ENCODE measurements at places on chromosomes 5 and 9. TPM values are rescaled to one million over a fixed set of nuclear protein-coding genes. Genes with fewer than 3 reads are reported as not detected.

- no peak overlapping the region for H3K4me3 ChIP-seq
- no peak overlapping the region for H3K27ac ChIP-seq
- DNase-seq = no peak
- peaks cover 2% of the 10 kb centered on the region for H3K36me3 ChIP-seq
- no peaks in the 10 kb centered on the region for H3K4me1 ChIP-seq
- peaks cover 11% of the 10 kb centered on the region for H3K27me3 ChIP-seq
Measured at GRCh38 chr9:99834474-99834873, 12.8 kb downstream of the NR4A3 start.

GRCh38 chr9:136944519-136945332 is at the start of the genes C8G and FBXW5:
TSS of gene C8G (plus strand) at chr9:136945243. CDS start at chr9:136945321, 78 bp downstream.
TSS of gene FBXW5 (minus strand) at chr9:136944738. CDS start at chr9:136944083, 655 bp downstream.
- peak within 1 kb of the TSS; percentile 77 for H3K27ac ChIP-seq
- H3K36me3 ChIP-seq = peaks cover 22% of the 10 kb centered on the region
- H3K27me3 ChIP-seq = no peaks in the 10 kb centered on the region
- DNase-seq = peak; percentile 96
- peaks cover 25% of the 10 kb centered on the region for H3K4me1 ChIP-seq
- peak within 1 kb of the TSS; percentile 80 for H3K4me3 ChIP-seq

DNA sequence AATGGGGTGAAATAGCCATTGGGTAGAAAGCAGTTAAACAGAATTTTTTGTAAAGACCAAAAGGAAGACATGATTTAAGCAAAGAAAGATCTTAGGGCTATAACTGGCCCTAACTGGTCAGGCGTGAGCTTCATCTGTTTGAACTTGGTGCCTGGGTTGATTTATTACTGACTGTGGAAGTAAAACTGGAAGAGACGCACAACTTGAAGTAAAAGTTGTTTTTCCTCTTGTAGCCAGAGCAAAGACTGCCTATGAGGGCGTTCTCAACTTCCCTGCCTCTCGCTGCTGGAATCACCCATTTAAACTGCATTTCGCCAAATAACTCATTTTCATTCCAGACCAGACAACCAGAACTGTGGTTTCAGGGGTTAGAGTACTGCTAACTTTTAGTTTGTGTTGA is 1.5 kb downstream of the THBS4 start:
- peaks cover 5% of the 10 kb centered on the region for H3K36me3 ChIP-seq
- no peak for DNase-seq
- H3K27ac ChIP-seq = no peak overlapping the region
- H3K27me3 ChIP-seq = peaks cover 42% of the 10 kb centered on the region

GRCh38 chr9:125904155-125904851 is 157.1 kb downstream of the PBX3 start:
- no peaks in the 10 kb centered on the region for H3K36me3 ChIP-seq
- no peaks in the 10 kb centered on the region for H3K4me1 ChIP-seq
- no peaks in the 10 kb centered on the region for H3K27me3 ChIP-seq
- no peak for DNase-seq

DNA sequence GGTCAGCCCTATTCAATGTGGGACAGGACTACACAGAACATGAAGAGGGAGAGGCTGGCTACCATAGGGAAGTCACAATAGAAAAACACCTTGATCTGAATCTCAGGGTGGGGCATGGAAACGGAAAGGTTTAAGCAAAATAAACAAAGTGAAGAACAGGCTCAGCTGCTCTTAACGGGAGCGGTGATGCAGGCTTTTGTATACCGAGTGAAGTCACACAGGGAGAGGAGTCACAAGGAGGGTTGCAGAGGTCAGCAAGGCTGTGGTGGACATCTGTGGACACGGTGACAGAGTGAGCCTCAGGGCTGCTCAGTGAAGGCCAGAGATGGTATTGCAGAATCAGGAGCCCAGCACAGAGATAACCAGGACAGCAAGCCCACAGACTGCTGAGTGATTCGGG is 30.6 kb upstream of the SEMA4D start:
- no peak overlapping the region for H3K4me3 ChIP-seq
- H3K4me1 ChIP-seq = peaks cover 95% of the 10 kb centered on the region
- peaks cover 9% of the 10 kb centered on the region for H3K36me3 ChIP-seq
- no peak for DNase-seq

GRCh38 chr5:28850320-28850921 is 1812.0 kb upstream of the CDH9 start:
- H3K4me1 ChIP-seq = no peaks in the 10 kb centered on the region
- no peaks in the 10 kb centered on the region for H3K36me3 ChIP-seq
- DNase-seq = no peak
- no peak overlapping the region for H3K4me3 ChIP-seq
- H3K27ac ChIP-seq = no peak overlapping the region
- no peaks in the 10 kb centered on the region for H3K27me3 ChIP-seq

DNA sequence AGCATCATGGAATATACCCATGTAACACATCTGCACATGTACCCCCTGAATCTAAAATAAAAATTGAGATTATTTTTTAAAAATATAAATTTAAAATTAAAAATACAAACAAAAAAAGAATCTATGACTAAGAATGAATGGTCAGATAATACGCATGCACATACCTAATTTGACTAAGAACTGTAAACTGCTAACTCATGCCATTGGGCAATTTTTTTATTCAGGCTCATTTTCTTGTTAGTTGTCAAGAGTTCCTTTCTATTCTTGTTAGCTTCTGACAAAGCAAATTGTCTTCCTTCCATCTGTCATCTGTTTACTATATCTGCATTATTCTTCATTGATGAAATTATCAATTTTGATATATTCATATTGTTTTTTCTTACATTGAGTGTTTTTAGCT is 69.5 kb upstream of the HAND1 start:
- peaks cover 24% of the 10 kb centered on the region for H3K27me3 ChIP-seq
- no peak overlapping the region for H3K4me3 ChIP-seq
- no peaks in the 10 kb centered on the region for H3K4me1 ChIP-seq

GRCh38 chr5:174723979-174724483 is 351 bp upstream of the MSX2 start:
- peak overlapping the region; percentile 27 for H3K27ac ChIP-seq
- DNase-seq = no peak
- peaks cover 3% of the 10 kb centered on the region for H3K4me1 ChIP-seq
- peaks cover 87% of the 10 kb centered on the region for H3K27me3 ChIP-seq
- H3K36me3 ChIP-seq = peaks cover 7% of the 10 kb centered on the region
- peak overlapping the region; percentile 57 for H3K4me3 ChIP-seq

- DNase-seq = no peak
- H3K4me3 ChIP-seq = no peak overlapping the region
- H3K36me3 ChIP-seq = no peaks in the 10 kb centered on the region
- H3K4me1 ChIP-seq = peaks cover 1% of the 10 kb centered on the region
- H3K27ac ChIP-seq = no peak overlapping the region
Measured at GRCh38 chr9:27470291-27470856, 53.7 kb upstream of the IFNK start.

DNA sequence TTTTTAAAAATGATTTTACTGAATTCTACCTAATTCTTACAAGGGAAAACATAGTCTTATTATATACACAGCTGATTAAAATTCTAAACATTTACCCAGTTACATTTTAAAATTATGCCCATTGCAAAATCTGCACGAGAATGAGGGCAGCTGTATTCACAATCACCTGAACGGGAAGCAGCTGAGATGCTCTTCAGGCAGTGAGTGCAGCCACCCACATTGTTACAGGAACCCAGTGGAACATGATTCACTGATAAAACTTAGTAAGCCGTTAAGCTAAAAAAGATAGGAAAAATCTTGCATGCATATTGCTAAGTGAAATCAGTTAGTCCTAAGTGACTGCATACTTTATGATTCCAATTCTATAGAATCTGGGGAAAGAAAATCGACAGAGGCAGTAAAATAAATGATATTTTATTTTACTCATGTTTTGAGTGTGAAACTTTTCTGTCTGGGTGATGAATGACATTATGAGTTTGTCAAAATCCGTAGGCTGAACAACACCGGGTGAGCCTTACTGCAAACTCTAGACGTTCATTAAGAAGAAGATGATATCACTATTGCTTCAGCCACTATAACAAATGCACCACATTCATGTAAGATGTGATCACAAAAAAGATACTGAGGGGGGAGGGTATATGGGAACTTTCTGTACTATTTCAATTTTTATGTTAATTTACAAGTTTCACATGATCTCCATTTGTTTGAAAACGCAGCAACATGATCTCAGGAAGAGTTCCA is 39.1 kb upstream of the FLT4 start:
- no peak overlapping the region for H3K4me3 ChIP-seq
- no peak overlapping the region for H3K27ac ChIP-seq
- peaks cover 29% of the 10 kb centered on the region for H3K27me3 ChIP-seq
- H3K4me1 ChIP-seq = peaks cover 18% of the 10 kb centered on the region
- H3K36me3 ChIP-seq = no peaks in the 10 kb centered on the region

DNA sequence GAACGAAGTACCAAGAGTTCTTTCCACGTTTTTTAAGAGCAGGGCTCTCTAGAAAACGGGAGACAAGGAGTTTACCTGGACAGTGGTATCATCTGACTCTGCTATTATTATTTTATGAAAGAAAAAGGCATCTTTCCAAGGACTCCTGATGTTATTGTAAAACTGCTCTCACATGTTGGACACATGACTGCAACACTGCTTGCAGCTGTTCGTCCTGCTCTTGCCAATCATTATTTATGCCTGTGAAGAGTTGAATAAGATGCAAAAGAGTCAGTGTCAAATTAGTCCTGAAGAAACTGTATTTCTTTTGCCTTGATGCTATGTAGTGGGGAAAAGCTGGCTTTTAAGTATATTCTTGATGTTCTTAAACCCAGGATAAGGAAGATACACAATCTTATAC is 284.5 kb upstream of the PTGER4 start:
- DNase-seq = no peak
- H3K4me1 ChIP-seq = peaks cover 19% of the 10 kb centered on the region
- no peak overlapping the region for H3K4me3 ChIP-seq
- H3K27me3 ChIP-seq = peaks cover 2% of the 10 kb centered on the region
- H3K27ac ChIP-seq = no peak overlapping the region

GRCh38 chr5:19855453-19855852 is 132.5 kb downstream of the CDH18 start:
- H3K4me3 ChIP-seq = no peak overlapping the region
- no peaks in the 10 kb centered on the region for H3K36me3 ChIP-seq
- no peaks in the 10 kb centered on the region for H3K4me1 ChIP-seq

GRCh38 chr5:72065751-72066255 is 41.5 kb upstream of the MAP1B start:
- no peak overlapping the region for H3K27ac ChIP-seq
- H3K36me3 ChIP-seq = no peaks in the 10 kb centered on the region
- no peaks in the 10 kb centered on the region for H3K4me1 ChIP-seq

- H3K4me3 ChIP-seq = no peak overlapping the region
- no peaks in the 10 kb centered on the region for H3K4me1 ChIP-seq
- DNase-seq = no peak
- no peaks in the 10 kb centered on the region for H3K36me3 ChIP-seq
Measured at GRCh38 chr5:176373100-176373818, 8.0 kb downstream of the ARL10 start.

GRCh38 chr5:23457780-23458179 is 49.6 kb upstream of the PRDM9 start:
- no peaks in the 10 kb centered on the region for H3K27me3 ChIP-seq
- no peak overlapping the region for H3K4me3 ChIP-seq
- no peaks in the 10 kb centered on the region for H3K36me3 ChIP-seq
- H3K27ac ChIP-seq = no peak overlapping the region
- DNase-seq = no peak

DNA sequence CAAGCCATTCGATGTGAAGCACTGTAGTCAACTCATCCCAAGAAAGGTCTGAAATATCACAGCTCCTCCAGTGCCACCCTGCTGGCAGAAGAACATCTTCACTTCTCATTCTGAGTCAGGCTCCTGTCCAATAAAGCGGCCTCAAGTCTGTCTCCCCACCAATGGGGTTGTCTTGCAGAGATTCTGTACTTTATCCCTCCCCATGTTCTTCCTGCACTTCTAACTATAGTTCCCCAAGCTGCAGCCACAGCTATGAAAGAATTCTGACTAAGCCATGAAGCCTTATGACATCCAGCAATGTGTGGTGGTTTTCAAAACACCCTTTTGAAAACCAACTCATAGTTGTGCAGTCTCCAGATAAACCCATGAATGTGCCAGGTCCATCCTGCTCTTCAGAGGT is 6.8 kb downstream of the MACROH2A1 start:
- DNase-seq = no peak
- H3K4me1 ChIP-seq = peaks cover 73% of the 10 kb centered on the region
- no peaks in the 10 kb centered on the region for H3K27me3 ChIP-seq
- H3K36me3 ChIP-seq = peaks cover 52% of the 10 kb centered on the region
- H3K4me3 ChIP-seq = no peak overlapping the region
- H3K27ac ChIP-seq = peak overlapping the region; percentile 41

DNA sequence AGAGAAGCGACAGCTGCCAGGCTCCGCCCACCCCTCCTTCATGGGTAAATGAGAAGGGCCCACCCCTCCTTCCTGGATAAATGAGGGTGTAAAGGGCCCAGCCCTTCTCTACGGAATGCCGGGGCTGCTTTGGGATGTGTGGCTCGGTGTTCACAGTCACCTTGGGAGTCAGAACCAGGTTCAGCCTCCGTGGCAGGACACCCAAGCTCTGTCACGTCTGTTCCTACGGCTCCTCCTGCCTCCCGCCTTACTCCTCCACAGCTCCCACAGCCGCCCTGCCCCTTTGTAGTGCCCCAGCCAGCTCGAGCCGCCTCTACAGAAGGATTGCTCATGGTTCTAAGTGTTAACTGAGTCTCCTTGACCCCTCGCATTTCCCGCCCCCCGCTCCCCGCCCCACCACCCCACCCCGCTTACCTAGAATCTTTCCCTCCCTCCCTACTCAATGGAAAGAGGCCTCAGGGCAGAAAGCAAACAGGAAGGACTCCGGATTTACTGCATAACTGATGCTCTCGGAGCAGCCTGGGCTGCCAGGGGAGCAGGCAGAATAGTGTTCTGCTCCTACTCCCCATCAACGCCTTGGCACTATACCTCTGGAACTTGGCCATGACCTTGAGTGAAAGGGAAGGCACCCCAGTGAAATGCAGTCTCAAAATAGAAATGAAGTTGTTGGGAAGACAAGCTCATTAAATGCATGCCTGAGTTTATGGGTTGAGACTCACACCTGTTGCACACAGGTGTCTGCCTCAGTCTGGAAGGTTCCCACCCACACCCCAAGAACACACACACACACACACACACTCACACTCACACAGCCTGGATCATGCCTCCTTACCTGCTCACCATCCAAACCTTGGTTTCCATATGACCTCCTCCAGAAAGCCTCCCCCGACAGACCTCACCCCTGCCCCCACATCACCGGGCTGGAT is 59.6 kb downstream of the NEURL1B start:
- DNase-seq = no peak
- no peaks in the 10 kb centered on the region for H3K36me3 ChIP-seq
- H3K27ac ChIP-seq = no peak overlapping the region
- peaks cover 25% of the 10 kb centered on the region for H3K4me1 ChIP-seq
- H3K4me3 ChIP-seq = no peak overlapping the region

GRCh38 chr5:122545986-122546385 is 228.9 kb upstream of the SNX2 start:
- DNase-seq = no peak
- no peaks in the 10 kb centered on the region for H3K4me1 ChIP-seq
- no peak overlapping the region for H3K27ac ChIP-seq
- no peaks in the 10 kb centered on the region for H3K27me3 ChIP-seq

The PTPN3 gene
- 0.20 TPM for total RNA-seq

The SIT1 gene
- total RNA-seq = 210 TPM

The CDX1 gene
- total RNA-seq = not detected

The LCN15 gene
- total RNA-seq = not detected

The PIP5K1B gene
- 2.3 TPM for total RNA-seq

The SEMA4D gene
- 339 TPM for total RNA-seq

The TSTD2 gene
- total RNA-seq = 12.2 TPM

The RNF183 gene
- 0.40 TPM for total RNA-seq

All from activated CD4-positive, alpha-beta memory T cell treated with anti-CD3 and anti-CD28 coated beads, Interleukin-2, amount 10 ng/mL, durations not matched to agents 7 days and 5 days (primary cell).